ENCODE measurements at places on chromosomes 1 and 21. TPM values are rescaled to one million over a fixed set of nuclear protein-coding genes. Genes with fewer than 3 reads are reported as not detected.

Gene USH2A
- 48.3 TPM for total RNA-seq

Gene OR6K3
- not detected for total RNA-seq

Gene ZNF648
- total RNA-seq = 0.71 TPM

Gene CDA
- not detected for total RNA-seq

Gene RNU1-2
- total RNA-seq = under 0.01 TPM

Gene CASQ1
- total RNA-seq = 35.8 TPM

Gene MCOLN3
- total RNA-seq = 3.0 TPM

Gene LORICRIN
- 0.44 TPM for total RNA-seq

Gene LRRC39
- 68.0 TPM for total RNA-seq

Gene PRAMEF8
- total RNA-seq = not detected

Gene KCNJ9
- total RNA-seq = 4.1 TPM

Gene TMEM61
- 0.71 TPM for total RNA-seq

Gene PFKL
- total RNA-seq = 162 TPM

Gene NTMT2
- total RNA-seq = 0.99 TPM

Gene CA6
- not detected for total RNA-seq

Gene MPL
- 0.93 TPM for total RNA-seq

Gene CNKSR1
- total RNA-seq = 8.4 TPM

Gene HRNR
- total RNA-seq = not detected

Gene TMEM234
- total RNA-seq = 18.8 TPM

Gene OLIG1
- 0.38 TPM for total RNA-seq

Gene TNFRSF14
- total RNA-seq = 50.0 TPM

Gene GUCA2A
- total RNA-seq = not detected

Gene C1QC
- 18.2 TPM for total RNA-seq

Gene PLXNA2
- 43.6 TPM for total RNA-seq

Gene B3GALT2
- total RNA-seq = 25.5 TPM

Gene ERICH3
- total RNA-seq = 3.4 TPM

All from camera-type eye (tissue), 1 donor.